Activated T-cell treated with anti-CD3 and anti-CD28 coated beads, Interleukin-2, amount 50 U/mL, for 48 hours (primary cell): ENCODE measurements at places on chromosomes 1 and 21.

GRCh38 chr1:192797143-192797542, 11.7 kb upstream of the RGS2 start:
- no peak for DNase-seq

DNA sequence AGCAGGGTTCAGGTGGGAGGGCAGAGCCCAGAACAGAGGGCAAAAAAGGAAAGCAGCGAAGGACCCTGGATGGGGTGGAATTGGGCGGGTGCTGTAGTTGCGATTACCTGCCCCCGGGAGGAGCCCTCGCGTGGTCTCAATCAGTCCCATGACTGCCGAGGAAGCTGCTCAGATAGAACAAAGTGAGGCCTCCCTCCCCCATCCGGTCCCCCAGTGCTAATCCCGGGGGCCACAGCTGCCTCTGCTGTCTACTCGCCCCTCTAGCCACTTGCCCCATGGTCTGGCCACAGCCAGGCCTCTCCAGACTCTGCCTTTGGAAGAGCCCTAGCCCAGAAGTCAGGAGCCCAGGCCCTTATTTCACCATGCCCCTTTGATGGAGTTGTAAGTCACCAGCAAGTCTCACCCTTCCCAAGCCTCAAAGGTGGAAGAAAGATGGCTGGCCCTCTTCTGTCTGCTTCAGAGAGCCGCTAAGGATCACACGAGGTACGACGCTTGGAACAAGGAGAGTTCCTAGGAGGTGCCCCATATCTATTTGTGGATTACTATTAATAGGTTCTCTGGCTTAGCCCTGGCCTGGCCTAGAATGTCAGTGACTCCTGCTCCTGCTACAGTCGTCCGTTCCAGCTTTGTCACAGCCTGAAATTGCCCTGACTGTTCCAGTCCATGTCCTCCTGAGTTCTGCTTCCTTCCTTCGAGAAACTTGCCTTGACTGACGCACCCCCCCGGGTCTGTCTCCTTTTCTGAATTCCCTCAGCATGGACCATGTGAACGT, 16.4 kb downstream of the ECHDC2 start:
- DNase-seq, result peak; percentile 49

- no peak for DNase-seq
Measured at GRCh38 chr1:173507205-173507846, 30.2 kb downstream of the PRDX6 start.

DNA sequence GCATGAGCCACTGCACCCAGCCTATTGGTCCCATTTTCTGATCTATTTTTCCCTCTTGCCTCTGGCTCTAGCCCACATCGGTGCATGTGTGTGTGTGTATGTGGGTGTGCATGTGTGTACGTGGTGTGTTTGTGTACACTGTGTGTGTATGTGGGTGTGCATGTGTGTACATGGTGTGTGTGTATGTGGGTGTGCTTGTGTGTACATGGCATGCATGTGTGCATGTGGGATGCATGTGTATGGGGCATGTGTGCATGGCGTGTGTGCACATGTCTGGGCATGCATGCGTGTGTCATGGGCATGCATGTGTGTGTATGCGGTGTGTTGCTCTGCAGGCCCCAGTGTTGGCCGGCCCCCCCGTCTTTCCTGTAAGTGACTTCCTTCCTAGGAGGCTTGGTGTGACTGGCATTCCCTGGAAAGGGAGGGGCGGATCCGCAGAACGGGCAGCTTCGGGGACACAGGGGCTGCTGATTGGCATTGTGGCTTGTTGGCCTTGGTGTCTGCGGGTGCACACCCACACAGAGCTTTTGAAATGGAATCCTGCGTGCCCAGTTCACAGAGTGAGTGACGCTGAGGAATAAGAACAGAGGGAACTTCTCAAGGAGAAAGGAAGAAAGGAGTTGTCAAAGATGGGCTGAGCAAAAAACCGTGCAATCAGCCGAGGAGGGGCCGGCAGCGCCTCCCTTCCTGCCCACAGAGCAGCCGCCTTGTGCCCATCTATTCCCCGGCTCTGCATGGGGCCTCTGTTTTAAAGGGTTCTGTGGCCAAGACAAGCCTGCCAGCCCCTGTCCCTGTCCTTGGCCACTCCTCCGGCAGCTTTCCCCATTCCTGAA, 8.0 kb downstream of the PDXK start:
- no peak for DNase-seq

- peak; percentile 45 for DNase-seq
Measured at GRCh38 chr1:116538544-116538943, 32.3 kb downstream of the CD58 start.

DNA sequence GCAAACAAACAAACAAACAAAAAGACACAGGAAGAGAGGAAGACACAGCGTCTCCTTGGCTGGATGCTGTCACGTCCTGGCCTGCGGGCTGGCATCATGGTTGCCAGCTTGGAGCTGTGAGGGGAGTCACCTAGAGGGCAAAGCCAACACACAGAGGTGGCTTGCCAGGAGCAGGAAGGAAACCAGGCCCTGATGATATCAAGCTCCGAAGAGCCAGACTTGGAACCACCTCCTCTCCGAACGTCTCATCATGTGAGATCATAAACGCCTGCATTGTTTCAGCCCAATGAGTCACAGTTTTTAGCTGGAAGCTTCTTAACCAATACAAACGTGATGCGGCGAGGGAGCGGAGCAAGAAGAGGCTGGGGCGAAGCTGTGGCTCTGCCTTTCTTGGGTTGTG, 8.7 kb downstream of the PLA2G2D start:
- DNase-seq, result no peak

GRCh38 chr1:226627924-226628611, 79.5 kb downstream of the STUM start:
- DNase-seq, result no peak

DNA sequence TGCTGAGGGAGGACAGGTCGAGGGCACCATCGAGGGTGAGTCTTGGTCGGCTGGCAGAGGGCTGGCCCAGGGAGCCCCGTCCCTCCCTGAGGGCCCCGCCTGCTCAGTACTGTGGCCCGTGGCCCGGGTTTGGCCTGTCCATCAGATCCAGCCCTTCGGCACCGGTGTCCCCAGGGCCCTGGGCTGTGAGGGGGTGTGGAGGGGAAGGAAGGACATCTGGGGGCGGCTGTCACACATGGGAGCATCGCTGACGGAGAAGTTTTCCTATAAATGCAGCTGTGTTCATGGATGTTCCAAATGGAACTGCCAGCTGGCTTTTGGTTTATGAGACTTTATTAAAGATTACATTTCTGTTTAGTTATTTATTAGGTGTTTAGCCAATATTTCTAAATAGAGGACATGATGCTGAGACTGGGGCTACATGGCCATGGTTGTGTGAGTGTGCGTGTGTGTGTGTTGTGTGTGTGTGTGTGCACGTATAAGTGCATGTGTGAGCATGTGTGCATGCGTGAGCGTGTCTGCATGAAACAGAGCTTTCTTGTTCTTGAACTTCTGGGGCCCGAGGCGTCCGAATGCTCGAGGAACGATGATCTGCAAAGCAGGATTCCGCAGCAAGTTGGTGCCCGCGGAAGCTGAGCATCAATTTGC, 54.3 kb downstream of the SLX9 start:
- no peak for DNase-seq

DNA sequence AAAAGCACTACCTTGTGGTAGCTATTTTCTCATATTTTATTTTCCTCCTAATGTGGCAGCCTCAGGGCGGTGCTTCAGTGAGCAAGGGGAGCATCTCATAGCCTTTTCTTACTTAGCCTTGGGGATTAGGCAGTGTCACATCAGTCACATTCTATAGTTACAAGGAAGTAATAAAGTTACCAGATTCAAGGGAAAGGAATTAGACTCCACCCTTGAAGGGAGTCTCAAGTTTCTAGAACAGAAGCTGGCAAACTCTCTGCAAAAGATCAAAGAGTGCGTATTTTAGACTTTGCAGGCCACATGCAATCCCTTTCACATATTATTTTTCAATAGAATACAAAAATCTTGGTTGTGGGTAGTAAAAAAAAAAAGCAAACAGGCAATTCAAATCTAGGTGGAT, 350.4 kb downstream of the AMY1C start:
- DNase-seq, result no peak

GRCh38 chr1:108000620-108001111, 35.7 kb upstream of the VAV3 start:
- DNase-seq, result no peak

DNA sequence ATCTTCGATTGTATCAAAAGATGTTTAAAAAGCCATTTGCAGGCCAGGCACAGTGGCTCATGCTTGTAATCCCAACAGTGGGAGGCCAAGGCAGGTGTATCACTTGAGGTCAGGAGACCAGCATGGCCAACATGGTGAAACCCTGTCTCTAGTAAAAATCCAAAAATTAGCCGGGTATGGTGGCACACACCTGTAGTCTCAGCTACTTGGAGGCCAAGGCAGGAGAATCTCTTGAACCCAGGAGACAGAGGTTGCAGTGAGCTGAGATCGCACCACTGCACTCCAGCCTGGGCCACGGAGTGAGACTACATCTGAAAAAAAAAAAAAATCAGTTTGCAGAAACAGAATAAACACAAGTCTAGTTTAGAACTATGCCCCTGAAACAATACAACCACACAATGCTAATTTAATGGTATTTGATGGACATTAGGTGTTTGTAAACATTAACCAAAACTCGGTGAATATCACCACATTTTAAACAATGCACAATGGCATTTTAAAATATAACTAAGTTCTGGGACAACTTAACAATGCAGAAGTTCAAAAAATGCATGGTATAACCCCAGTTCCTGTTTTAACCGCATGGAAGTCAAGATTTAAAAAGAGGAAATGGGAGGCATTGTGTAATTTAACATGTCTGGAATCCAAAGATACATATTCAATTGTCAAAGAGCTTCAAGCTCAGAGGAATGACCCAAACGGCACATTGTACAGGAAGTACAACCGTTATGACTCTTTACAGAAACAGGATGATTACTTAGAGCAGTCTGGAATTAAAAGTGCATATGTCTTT, 7.1 kb upstream of the PTTG1IP start:
- no peak for DNase-seq

- no peak for DNase-seq
Measured at GRCh38 chr1:235855811-235856429, 10.8 kb downstream of the LYST start.

- DNase-seq, result peak; percentile 60
Measured at GRCh38 chr1:151720974-151721787, at the start of gene RIIAD1. RIIAD1 (plus strand) TSS chr1:151721522; CDS start chr1:151721537, 15 bp downstream.

- DNase-seq, result no peak
Measured at GRCh38 chr1:210603123-210603522, 274.4 kb downstream of the HHAT start.

- no peak for DNase-seq
Measured at GRCh38 chr1:40823983-40824382, 38.2 kb downstream of the CITED4 start.

GRCh38 chr1:221947731-221948130, 205.8 kb upstream of the DUSP10 start:
- DNase-seq, result no peak

DNA sequence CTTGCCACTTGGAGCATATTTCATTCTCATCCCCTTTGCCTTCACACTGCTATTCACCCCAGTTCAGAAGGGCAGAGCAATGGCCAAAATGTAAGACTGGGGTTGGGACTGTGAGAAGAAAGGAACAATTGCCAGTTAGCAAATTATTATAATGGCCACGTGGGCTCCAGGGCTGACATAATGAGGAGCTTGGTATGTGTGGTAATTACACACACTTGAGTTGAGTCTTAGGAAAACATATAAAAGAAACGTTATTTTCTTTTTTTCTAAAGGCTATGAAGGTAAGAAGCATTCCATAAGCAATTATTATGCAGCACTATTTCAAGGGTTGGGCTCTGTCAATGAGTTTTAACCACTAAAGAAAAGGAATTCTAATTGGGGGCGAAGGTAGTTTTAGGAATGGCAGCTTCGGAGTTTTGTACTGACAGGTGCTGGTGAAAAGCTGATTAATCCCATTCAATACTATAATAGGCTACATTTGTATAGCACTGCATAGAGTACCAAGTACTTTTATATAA, 32.5 kb upstream of the BCL10 start:
- DNase-seq, result no peak

DNA sequence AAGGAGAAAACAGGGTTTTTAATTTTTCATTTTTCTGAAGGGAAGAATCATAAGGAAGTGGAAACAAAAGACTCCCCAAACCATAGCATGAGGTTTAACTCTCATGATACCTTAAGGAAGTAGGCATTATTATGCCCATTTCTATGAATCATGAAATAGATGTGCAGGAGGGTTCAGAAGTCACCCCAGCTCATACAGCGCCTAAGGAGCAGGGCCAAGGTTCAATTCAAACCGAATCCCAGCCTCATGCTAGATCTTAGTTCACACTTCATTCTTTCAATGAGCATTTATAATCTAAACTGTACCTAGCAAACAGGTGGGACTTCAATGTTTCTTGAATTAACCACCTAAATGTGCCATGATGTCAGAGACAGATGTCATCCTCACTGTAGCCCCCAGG, 111.9 kb upstream of the SLC25A33 start:
- DNase-seq, result no peak

GRCh38 chr1:222910699-222911098, 95.9 kb downstream of the DISP1 start:
- DNase-seq, result no peak

GRCh38 chr1:205161076-205161475, 39.3 kb upstream of the RBBP5 start:
- no peak for DNase-seq

- no peak for DNase-seq
Measured at GRCh38 chr1:165063181-165063965, 293.1 kb downstream of the LMX1A start.

GRCh38 chr1:175628548-175629317, 114.7 kb downstream of the TNR start:
- DNase-seq, result no peak

- DNase-seq, result no peak
Measured at GRCh38 chr1:96214982-96215381, 506.6 kb upstream of the PTBP2 start.

DNA sequence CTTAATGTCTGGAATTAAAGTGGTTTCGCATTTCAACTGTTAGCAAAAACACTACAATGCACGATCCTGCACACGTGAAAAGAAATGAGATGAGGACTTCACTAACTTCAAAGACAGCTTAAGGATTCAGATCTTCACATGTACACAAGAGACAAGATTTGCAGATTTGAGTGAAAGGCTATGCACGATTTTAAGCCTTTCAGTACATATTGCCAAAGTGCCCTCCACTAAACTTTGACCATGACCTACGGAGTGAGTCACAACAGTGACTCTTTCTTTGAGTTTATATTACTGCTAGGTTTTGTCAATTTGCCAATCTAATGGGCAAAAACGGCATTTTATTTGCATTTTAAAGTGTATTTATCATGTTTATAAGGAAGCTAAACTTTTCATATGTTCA, 41.2 kb upstream of the CR1L start:
- no peak for DNase-seq
